Ecto neural progenitor cell (in vitro differentiated cells): ENCODE measurements at places on chromosomes 2 and 18.
A peak's percentile ranks its signal among the peaks of the same experiment; 100 is the strongest.

GRCh38 chr2:236629961-236630872 lies 60.6 kb downstream of the ACKR3 start:
- peak; percentile 39 for DNase-seq

DNA sequence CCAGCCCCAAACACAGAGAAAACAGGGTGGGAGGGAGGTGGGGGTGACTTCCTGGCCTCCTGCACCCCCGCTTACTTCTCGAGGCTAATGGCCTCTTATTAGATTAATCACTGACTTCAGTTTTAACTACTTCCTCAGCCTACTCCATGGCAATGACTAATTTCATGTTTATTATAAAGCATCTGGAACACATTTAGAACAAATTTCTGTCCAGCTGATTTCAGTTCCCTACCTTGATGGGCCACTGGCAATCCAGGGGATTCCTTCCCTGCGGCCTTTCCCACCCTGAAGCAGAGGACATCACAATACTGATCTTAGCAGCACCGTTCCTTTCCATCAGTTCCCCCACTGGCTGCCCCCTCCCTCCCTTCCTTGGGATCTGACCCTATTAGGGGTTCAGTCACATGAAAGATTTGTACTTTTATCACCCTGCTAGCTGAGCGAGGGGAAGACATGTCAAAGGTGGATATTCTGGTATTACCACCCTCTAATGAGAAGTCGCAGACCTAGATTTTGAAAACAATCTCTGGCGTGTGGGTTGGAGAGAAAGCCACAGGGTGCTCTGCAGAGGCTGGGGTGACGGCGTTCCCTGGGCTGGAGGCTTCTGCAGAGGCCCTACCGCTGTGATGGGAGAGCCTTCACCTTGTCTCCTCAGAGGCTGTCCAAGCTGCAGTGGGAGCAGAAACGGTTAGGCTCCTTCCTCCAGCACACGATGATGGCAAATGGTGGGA lies 67.6 kb downstream of the KIAA2012 start:
- DNase-seq: no peak

- no peak for DNase-seq
Observed at GRCh38 chr2:134133622-134134312, 120.1 kb upstream of the MGAT5 start.

DNA sequence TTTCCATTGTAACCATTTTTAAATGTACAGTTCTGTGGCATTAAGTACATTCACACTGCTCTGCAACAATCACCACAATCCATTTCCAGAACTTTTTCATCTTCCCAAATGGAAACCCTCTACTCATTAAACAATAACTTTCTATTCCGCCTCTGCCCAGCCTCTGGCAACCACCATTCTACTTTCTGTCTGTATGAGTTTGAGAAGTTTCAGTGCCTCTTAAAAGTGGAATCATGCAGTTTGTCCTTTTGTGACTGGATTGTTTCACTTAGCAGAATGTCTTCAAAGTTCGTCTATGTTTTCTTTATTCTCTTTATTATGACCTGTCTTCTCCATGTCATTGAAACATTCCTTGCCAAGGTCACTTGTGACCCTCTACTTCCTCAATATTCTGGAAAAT lies 22.0 kb upstream of the PELI1 start:
- DNase-seq: no peak

GRCh38 chr2:33047939-33048338 lies 101.2 kb downstream of the LTBP1 start:
- DNase-seq: no peak

DNA sequence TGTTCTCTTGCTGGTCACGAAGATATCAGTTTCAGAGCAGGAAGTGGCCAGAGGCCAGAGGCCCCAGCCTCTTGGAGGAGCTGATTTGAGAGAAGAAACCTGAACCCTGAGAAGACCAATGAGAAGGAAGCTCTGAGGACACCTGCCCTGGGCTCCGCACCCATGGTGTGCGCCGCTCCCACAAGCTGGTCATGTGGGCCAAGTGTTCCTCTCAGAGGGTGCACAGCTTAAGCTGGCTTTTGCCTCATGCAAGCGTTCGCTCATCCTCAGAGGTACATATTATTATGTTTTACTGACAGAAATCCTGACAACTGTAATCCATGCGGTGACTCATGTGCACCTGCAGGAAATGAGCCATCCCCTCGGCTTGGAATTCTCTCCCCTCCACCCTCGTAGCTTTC lies 316.1 kb upstream of the MYT1L start:
- DNase-seq: no peak

DNA sequence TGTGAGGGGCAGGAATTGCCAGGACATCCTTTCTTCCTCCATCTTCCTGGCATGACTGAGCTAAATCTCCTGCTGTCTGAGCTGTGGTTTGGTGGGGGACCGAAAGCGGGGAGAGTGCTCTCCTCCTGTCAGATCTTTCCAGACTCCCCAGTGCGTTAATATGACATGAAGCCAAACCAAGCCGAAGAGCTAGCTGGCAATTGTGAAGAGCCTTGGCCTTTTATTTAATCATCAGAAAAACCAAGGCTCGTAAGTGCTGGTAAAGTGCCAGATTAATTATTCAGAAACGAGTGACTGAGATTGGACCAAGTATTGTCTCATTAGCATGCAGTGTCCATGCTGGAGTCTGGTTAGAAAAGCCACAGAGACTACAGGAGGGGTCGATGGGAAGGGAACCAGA lies 14.5 kb upstream of the LRPPRC start:
- no peak for DNase-seq

DNA sequence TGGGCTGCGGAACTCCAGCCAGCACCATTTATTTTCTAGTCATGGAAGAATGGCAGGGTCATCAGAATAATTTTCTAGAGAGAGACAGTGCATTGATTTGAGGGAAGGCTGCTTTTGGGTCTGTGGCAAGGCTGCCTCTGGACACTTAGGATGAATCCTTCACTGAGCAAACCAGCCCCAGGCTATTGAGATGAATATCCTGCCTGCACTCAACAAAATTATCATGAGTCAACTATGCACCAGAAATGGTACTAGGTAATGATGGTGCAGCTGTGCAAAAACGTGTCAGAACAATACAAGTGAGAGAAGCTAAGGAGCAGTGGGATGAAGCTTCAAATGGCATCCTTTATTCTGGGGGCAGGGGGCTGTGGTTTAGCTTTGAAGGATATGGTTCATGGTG lies 115.8 kb downstream of the SPHKAP start:
- no peak for DNase-seq

DNA sequence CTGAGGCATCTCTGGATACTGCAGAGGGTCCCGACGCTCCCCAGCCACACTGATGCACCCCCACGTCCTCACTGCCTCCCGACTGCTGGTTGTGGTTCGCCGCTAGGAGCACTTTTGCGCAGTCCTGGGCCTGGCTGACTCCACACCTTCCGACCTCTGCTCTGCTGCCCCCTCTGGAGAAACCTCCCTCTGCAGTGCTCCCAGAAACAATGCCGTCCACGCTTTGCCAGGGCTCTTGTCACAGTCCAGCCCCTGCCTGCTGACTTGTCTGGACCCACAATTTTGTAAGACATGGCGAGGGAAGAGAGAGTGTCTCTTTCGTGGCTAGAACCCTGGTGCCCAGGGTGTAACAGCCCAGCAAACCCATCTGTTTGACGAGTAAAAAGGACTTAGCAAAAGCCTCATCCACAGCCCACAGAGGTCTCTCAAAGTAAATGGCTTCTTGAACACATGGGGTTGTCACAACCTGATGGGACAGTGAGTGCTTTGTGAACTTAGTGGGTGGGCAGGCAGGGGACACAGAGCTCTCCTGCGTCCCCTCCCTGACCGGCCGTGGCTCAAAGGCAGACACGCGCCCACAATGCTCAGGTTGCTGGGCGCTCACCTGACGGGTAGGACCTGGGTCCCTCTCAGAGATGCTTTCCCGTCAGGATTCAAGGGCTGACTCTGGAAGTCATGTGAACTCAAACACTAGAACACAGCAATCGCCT lies 4.0 kb downstream of the COPS9 start:
- DNase-seq: no peak

- no peak for DNase-seq
Observed at GRCh38 chr2:138223319-138223718, 259.0 kb downstream of the HNMT start.

DNA sequence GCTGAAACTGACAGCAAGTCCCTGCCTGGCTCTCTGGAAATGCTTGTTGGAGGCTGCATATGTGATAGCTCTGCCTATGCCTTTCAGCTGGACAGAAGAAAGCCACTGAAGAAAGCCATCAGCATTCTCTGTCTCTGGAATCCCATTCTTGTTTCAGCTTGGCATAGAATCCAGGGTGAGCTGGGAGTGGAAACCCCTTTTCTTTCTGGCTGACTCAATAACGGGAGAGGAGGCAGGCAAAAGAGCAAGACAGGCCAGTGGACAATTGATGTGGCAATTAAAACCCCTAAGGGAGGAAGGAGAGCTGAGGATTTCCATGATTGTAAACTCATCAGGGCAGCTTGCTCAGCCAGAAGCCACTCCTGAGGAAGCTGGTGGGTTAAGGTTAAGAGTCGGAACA lies 208.1 kb downstream of the CLIP4 start:
- DNase-seq: no peak

DNA sequence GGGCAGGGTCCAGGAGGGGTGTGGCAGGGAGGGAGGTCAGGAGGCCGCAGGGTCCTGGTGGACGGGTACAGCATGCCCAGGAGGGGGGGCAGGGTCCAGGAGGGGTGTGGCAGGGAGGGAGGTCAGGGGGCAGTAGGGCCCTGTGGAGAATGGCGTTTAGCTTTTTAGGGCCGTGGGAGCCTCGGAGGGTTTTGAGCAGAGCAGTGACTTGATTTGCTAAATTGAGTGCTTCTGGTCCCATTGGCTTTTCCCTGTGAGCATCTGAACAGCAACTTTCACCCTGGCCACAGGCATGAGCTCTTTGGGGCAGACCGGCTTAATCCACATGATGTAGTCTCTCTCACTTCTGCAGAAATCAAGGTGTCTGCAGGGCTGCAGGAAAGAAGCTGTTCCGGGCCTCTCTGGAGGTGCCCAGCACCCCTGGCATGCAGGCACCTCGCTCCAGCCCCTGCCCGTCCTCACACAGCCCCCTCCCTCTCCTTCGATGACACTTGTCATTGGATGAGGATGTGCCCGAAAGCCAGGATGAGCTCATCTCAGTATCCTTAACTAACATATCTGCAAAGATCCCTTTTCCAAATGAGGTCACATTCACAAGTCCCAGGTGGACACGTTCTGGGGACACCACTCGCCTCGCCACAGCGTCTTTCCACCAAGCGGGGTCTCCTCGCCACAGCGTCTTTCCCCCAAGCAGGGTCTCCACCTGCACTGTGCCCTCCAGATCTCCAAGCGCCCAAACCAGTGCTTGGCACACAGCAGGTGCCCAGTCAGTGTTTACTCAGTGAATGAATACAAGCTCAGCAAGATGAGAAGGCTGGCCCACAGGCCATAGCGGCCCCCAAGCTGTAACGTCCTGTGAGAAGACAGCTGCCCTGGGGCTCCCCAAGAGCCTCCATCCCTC lies 94.0 kb downstream of the NDUFA10 start:
- no peak for DNase-seq

DNA sequence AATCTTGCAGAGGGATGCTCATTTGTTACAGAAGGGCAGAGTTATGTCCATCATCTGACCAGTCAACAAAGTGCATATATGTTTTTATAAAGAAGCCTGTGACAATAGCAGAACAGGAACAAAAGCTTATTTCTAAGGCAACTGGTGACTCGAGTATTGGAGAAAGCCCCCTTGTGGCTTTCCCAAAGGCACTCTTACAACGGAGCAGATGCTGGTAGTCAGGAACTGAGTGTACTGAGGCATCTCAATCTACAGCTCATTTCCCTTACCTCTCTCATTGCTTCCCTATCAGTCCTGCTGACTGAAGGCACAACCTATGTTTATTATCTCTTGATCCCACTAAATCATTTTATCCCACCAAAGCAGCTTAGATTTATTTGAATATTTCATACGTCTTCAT lies 557.1 kb upstream of the CHAC2 start:
- DNase-seq: no peak

GRCh38 chr2:171394164-171394740 lies 39.5 kb downstream of the METTL8 start:
- DNase-seq: no peak
